Stimulated activated naive CD8-positive, alpha-beta T cell treated with anti-CD3 and anti-CD28 coated beads, Interleukin-15, Interleukin-2, amounts not matched to agents 100 U/mL and 50 U/mL, for 24 hours (primary cell): ENCODE measurements at places on chromosomes 1 and 21.

DNA sequence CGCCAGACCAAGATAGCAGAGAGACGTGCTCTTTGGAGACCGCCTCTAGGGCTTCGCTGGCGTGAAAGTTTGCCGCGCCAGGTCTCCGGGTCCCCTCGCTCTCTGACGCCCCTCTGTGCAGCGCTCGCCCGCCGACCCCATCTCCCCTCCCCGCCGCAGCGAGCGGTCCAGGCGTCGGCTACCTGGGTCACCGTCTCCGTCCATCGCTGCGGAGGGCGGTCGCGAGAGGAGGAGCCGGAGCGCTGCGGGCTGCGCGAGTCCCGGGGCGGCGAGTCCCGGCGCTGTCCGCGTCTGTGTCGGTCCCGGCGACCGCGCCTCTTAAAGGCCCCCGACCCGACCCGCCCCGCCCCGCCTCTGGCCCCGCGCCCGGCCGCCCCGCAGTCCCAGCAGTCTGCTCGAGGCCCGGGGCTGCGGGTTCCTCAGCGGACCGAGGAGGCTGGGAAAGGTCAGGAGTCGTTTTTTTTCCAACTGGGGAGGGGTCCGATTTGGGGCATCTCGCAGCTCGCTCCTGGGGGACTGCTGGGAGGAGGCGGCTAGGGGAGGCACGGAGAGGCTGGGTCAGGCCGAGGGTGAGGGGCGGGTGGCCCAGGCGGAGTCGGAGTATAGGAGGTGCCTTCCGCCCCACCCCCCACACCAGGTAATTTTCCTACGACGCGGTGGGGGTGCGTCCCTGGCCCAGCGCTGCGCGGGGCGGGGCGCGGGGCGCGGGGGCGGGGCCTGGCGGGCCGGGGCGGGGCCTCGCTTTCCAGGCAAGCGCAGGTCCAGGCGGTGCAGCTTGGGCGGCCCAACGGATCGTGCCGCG lies at the start of the genes FBXO2 and FBXO44:
Gene FBXO2 (minus strand): TSS at position 293 of the 802 bp plus-strand sequence. CDS start 89 bp downstream, at position 204.
Gene FBXO44 (plus strand): TSS at position 741 of the 802 bp plus-strand sequence. CDS start 959 bp downstream, outside the sequence.
- DNase-seq: peak; percentile 76

DNA sequence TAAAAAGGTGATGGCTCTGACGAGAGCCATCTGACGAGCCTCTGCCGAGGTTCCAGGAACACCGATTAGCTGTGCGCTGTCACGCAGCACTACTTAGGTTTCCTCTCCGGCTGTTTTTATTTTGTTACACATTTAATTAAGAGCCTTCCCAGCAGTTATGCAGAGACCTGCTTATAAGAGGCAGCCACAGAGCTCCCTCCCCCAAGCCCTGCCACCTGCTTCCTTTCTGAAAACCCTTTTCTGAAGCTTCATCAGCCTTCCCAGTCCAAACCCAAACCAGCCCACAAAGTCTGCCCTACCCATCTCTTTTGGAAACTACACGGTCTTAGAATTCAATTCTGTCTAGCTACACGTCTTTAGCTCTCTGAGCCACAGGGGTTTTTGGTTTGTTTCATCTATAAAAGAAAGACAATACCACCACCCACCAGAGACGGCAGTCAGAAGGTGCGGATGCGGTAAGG lies 49.1 kb downstream of the ERI3 start:
- no peak for DNase-seq

- no peak for DNase-seq
Measured at GRCh38 chr1:25727635-25728286, 72.2 kb upstream of the SELENON start.

- no peak for DNase-seq
Measured at GRCh38 chr1:207101720-207102119, 2.3 kb upstream of the C4BPA start.

GRCh38 chr1:45535988-45536766 lies 14.4 kb upstream of the AKR1A1 start:
- no peak for DNase-seq

- DNase-seq: peak; percentile 81
Measured at GRCh38 chr1:156385534-156386031, 16.6 kb downstream of the RHBG start.

GRCh38 chr1:40806731-40807695 lies 23.4 kb downstream of the KCNQ4 start:
- DNase-seq: no peak

DNA sequence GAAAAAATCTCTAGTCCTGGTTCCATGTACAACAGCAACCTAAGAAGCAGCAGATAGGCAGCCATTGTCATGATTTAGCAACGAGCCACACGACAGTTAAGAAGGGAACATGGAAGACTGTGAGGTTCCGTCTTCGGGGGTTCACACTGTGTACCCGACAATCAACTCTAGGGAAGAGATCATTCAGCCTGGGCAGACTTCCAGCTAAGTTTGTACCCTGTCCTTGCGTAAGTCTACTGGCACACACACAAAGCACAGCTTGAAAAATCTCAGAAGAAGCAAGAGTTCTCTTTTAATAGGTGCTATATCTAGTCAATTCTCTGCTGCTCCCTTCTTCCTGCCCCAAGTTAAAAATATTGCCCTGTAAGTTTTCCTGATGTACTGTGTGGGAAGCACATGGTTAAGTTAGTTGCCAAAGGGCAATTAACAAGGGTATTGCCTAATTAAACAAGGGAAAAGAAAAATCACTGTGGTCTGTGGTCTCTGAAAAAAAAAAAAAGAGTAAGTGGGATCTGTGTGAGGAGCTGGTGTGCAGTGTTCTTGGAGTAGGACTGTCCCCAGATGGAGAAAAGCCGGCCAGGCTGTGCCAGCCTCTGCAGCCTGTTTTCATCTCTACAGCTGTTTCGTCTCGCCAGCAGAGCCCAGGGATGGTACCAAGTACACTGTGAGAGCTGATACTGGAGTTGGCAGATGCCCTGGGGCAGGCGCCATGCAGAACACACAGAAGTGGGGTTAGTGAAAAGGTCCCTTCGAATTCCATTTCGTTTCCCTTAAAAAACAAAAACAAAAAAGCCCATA lies 6.4 kb upstream of the MYBPHL start:
- no peak for DNase-seq

DNA sequence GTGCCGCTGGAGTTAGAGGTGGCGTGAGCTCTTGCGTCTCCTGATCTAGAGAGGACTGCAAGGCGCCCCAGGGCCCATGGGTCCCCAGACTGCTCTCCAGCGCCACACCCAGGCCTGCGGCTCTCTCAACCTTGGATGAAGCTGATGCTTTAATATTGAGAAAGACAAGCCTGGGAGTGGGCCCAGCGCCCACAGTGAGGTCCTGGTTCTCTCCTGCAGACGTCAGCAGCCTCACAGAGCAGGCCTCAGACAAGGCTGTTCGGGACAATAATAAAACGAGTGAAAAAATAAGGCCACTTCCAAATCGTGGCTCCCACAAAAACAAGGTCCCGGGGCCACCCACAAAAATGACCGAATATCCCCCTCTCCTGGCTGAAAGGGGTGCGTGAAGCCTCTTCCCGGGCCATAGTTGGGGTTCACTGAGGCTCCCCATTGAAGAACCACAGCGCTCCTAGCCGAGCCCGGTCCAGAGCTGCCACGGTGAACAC lies 6.0 kb upstream of the DNMT3L start:
- DNase-seq: no peak

GRCh38 chr1:201022493-201022819 lies 1.1 kb downstream of the KIF21B start:
- no peak for DNase-seq

GRCh38 chr1:231431665-231432415 lies 9.8 kb upstream of the EGLN1 start:
- DNase-seq: no peak

DNA sequence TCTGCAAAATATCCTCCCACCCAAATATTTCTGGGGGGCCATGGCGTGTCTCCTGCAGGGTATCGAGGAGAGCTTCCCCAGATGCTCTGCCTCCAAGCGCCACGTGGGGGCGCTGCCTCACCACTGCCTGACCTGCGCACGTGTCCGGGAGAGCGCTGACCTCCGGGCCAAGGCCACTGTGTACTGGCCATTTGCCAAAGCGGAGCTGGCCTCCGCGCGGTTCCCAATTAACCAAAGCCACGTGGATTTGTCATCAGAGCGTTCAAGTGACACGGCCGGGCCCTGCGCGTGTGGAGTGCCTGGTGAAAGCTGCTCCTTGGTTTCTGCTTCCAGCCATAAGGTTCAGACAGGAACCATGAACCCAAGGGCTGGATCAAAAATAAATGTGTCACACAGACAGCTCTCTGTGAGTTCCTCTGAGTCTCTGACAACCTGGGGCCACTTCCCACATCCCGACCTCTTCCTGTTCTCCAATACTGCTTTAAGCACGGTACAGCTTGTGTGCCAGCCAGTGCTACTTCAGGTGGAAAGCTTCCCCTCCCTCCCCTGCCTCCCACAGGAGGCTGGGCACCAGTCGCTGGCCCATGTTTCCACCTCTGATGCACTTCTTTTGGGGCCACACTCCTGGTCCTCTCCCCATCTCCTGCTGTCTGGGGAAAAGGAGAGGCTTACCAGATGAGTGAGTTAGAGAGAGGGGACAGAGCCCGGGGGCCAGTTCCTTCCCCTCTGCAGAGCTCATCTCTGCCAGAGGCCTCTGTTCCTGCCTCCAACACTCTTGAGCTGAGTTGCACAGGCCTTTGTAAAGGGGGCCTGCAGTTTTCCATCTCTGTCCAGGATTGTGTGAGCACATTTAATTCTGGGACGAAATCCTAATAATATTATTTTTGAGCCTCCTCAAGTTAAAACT lies 26.1 kb downstream of the ZP4 start:
- peak; percentile 28 for DNase-seq

DNA sequence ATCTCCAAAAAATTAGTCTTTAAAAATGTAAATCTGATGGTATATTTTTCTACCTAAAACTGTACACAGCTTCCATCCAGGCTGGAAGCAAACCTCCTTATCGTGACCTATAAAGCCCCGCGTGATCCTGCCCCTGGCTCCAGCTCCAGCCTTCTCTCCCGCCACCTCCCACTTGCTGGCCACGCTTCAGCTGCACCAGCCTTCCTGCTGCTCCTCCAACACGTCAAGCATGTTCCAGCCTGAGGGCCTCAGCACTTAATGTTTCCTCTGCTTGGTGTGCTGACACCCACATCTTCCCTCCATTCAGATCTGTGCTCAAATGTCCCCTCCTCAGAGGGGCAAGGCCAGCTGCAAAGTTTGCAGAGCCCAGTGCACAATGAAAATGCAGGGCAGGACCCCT lies 123.5 kb upstream of the MAGI3 start:
- DNase-seq: no peak

GRCh38 chr1:226886122-226886901 lies 15.9 kb downstream of the PSEN2 start:
- DNase-seq: no peak

GRCh38 chr1:207805841-207806421 lies 54.1 kb downstream of the CD46 start:
- DNase-seq: no peak

- DNase-seq: no peak
Measured at GRCh38 chr1:20126041-20126805, 6.9 kb upstream of the PLA2G2D start.

- peak; percentile 49 for DNase-seq
Measured at GRCh38 chr1:210332719-210333398, 4.2 kb downstream of the HHAT start.

DNA sequence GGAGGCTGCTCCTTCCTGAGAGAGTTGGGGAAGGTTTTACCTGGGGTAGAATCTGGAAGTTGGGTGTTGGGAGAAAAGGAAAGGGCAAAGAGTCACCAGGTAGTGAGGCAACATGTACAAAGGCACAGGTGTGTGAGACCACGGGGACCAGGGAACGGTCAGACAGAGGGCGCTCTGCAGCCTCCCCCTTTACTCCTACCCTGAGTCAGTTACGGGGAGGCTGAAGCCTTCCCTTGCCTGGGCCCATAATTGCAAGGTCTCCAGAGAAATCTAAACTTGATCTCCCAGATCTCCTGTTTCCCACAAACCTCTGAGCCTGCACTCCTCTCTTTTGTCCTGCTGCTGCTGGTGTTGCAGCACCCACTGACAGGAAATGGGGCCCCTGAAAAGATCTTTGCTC lies 22.0 kb downstream of the CCN1 start:
- DNase-seq: no peak

- no peak for DNase-seq
Measured at GRCh38 chr1:115650961-115651360, 9.2 kb downstream of the VANGL1 start.

GRCh38 chr1:10078494-10078893 lies 45.7 kb downstream of the UBE4B start:
- no peak for DNase-seq

DNA sequence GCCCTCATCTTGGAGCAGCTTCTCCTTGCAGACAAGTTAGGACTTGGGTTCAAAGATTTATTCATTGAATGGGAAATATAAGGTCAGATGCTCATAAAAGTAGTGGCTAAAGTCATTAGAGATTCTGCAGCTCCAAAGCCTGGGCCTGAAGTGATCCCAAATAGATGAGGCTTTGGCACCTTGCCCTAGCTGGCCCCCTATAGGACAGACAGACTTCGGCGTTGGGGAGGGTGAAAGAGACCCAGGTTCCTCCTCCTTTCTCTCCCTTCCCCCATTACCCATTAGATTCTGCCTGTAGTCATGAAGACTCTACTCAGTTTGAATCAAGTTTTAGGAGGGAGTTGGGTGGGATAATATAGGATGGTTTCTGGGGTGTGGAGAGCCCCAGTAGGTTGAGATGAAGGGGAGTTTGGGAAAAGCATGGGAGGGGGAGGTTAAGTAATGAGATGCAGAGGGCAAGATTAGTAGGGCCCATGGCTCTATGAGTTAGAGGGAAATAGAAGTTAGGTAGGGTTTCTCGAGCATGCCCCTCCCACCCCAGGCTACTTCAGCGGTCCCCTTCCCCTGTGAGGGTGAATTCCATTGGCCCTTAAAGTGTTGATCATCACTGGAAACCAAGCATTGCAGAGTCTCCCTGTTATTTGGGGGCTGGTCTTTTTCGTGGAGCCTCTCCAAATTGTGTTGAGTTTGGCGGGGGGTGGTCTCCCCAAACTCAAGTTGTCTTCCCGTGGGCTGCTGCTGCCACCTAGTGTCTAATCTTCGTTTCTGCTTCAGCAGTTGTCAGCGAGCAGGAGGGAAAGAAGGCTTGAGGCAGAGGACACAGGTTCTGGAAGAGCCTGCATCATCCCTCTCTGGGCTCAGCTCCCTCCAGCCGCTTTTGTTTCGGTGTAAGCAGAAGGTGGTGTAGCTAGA lies 2.1 kb upstream of the AHDC1 start:
- peak; percentile 66 for DNase-seq

- DNase-seq: no peak
Measured at GRCh38 chr1:145751491-145752037, 32.3 kb downstream of the CD160 start.

DNA sequence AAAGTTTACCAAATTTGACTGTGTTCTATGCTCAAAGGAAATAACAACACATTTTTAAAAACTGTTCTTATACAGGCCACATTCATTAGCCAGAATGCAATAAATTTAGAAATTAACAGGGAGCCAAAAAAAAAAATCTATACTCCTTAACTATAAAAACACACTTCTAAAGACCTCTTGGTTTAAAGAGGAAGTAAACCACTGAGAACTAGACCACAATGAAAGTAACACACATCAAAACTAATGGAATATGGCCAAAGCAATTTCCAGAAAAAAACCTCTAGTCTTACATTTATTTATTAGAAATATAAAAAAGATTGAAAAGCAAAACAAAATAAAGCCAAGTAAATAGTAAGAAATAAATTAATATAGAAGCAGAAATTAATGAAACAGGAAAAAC lies 48.9 kb upstream of the GADD45A start:
- no peak for DNase-seq

GRCh38 chr1:198632007-198632406 lies 6.8 kb upstream of the PTPRC start:
- DNase-seq: no peak
